EH (cell line): ENCODE measurements at places on chromosomes 16 and 17.

- peak; percentile 61 for DNase-seq
Observed at GRCh38 chr17:35801583-35802224, 6.3 kb upstream of the MMP28 start.

DNA sequence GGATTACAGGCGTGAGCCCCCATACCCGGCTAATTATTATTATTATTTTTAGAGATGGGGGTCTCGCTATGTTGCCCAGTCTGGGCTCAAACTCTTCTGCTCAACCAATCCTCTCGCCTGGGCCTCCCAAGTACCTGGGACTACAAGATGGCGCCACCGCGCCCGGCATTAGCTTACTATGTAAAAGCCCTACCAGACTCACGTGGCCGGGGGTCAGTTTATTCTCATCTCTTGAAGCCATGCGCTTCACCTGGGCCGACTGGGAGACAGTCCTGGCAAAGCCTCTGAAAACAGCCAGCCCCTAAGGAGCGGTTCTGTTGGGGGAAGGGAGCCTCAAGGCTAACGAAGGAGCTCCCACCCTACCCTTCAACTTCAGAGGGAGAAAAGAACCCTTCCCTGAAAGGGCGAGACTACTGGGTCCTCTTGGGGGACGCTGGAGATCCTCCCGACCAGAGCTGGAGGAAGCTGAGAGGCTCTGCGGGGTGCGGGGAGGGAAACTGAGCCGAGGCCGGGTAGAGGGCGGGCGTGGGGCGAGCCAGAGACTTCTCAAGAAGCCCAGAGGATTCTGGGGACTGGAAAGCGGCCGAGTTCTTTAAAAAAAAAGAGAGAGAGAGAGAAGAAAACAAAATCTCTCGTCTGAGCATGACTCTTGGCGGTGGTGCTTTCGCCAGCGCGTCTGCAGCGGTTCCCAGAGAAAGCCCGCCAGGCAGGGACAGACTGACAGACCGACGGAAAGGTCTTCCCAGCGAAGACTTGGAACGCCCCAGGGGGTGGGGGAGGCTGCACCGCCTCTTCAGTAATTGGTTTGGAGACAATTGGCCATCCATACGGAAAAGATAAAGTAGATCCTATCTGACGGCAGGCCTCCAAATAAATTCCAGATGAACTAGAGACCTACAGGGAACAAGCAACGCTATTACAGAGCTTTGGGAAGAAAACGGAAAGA is 5.6 kb upstream of the TUBG2 start:
- peak; percentile 93 for DNase-seq

DNA sequence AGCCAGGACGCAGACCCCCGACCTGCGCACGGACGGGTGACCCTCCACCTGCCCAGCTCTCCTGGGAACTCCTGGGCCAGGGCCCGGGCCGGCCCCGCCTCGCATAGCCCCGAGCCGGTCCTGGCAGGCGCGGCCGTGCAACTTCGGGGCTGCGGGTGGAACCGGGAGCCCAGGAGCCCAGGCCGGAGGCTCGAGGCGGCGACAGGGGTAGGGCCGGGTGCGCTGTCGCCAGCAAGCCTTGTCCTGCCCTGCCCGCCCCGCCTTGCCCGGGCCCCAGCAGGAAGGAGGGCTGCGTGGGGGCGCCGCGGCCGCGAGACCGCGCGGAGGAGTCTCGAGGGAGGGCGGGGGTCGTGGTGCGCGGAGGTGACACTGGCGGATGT is 408 bp downstream of the LMF1 start:
- DNase-seq = no peak

- no peak for DNase-seq
Observed at GRCh38 chr16:19329932-19330331, 44.4 kb downstream of the CLEC19A start.

DNA sequence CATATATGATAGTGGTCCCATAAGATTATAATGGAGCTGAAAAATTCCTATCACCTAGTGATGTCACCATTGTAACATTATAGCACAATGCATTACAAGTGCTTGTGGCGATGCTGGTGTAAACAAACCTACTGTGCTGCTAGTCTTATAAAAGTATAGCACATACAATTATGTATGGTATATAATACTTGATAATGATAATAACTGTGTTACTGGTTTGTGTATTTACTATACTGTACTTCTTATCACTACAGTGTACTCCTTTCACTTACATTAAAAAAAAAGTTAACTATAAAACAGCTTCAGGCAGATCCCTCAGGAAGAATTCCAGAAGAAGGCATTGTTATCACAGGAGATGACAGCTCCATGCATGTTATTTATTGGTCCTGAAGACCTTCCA is 122.0 kb upstream of the NACA2 start:
- no peak for DNase-seq

- DNase-seq = no peak
Observed at GRCh38 chr16:82660966-82661365, 34.2 kb downstream of the CDH13 start.

GRCh38 chr17:78122216-78122930 is 6.2 kb downstream of the TMC6 start:
- no peak for DNase-seq

DNA sequence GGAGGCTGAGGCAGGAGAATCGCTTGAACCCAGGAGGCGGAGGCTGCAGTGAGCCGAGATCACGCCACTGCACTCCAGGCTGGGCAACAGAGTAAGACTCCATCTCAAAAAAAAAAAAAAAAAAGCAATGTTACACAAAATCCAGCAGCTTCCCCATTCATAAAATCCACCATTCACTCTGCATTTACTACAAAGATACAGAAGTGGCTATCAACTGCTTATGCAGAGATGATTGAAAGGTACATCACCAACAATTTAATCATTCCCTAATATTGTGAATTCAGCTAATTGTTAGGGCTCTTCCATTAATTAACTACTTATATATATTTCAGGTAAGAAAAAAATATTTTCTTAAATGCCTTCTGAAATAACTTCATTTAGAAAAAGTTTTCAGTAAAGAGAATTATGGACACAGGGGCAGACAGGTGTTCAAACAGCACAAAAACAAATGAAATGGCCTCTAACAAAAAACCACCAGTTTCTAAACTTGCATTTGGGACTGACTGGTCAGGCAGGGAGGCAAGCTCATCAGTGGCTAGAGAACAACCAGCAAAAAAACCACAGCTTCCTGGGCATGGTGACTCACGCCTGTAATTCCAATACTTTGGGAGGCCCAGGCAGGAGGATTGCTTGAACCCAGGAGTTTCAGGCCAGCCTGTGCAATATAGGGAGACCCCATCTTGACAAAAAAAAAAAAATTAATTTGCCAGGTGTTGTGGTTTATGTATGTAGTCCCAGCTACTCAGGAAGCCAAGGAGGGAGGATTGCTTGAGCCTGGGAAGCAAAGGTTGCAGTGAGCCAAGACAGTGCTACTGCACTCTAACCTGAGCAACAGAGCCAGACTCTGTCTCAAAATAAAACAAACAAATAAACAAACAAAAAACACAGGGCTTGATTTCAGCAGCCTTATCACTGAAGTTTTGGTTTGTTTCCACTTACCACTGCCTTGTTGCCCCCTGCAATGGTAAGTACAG is 26.3 kb downstream of the ERN1 start:
- peak; percentile 54 for DNase-seq
